Stimulated activated CD8-positive, alpha-beta memory T cell treated with anti-CD3 and anti-CD28 coated beads, Interleukin-2, amount 100 ng/mL, for 1 hour (primary cell): ENCODE measurements at places on chromosomes 3 and 15.

DNA sequence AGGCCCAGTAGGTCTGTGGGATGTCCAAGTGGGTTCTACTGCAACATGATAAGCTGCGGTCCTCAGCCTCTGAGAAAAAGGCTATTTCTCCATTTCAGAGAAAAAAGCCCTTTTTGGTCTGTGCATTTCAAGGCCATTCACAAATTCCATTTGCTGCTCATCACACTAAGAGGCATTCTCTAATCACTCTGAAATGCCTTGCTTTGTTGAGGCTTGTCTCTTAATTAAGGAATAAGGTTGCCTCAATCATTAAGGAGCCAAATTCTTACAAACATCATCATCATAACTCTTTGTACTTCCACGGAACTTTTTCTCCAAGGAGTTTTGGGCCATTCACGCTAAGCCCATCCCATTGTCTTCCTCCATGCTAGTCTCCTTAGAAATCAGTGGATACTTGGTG, 74.4 kb downstream of the BOC start:
- no peak for DNase-seq

GRCh38 chr3:72275331-72275751, 490.4 kb upstream of the PROK2 start:
- no peak for DNase-seq

GRCh38 chr3:98967758-98968157, 66.3 kb upstream of the DCBLD2 start:
- DNase-seq = no peak

DNA sequence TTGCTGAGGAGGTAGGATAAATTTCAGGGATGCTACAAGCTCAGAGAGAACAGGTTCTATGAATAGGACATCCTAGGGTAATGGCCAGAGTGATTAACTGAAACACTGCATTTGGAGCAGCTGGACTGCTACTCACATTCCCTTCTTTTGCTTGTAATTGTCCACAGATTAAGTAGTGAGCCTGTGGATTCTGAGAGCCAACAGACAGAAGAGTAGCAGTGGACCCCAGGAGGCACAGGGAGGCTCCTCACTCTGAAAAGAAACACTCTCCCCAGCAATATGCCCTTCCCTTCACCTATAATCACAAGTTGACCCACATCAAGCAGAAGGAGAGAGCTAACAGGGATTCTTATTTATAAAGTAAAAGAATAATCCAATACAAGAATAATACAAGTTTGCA, 10.6 kb upstream of the RFX7 start:
- no peak for DNase-seq

DNA sequence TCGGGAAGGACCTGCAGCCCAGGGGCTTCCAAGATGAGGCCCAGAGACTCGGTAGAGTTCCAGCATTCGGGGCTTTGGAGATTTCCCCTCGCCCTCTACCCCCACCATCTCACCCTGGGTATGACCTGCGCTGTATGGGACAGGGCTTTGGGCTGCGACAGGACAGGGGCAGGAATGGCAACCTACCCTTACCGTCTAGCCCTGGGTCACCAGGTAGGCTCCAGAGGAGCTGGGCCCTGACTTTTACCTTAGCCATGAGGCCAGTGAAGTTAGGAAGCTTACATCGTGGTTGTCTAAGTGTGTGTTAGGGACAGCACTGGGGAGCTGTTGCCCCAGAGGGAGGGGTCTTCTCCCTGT, 683 bp downstream of the PPM1M start:
- DNase-seq = no peak
